Subcutaneous preadipocyte (primary cell): ENCODE measurements at places on chromosomes 2 and 18. TPM values are rescaled to one million over a fixed set of nuclear protein-coding genes. Genes with fewer than 3 reads are reported as not detected.

PAIP2B gene
- 0.20 and 0.37 TPM in 2 replicates for total RNA-seq

POTEJ gene
- not detected in 2 replicates for total RNA-seq

FANCL gene
- total RNA-seq = 10.3 and 15.6 TPM in 2 replicates

GPR45 gene
- not detected in 2 replicates for total RNA-seq

KIAA2012 gene
- total RNA-seq = not detected in 2 replicates

RNF125 gene
- 1.8 and 2.3 TPM in 2 replicates for total RNA-seq

SATB2 gene
- total RNA-seq = 10.3 and 11.1 TPM in 2 replicates
